Hematopoietic multipotent progenitor cell (in vitro differentiated cells): ENCODE measurements at places on chromosomes 11 and 22.

DNA sequence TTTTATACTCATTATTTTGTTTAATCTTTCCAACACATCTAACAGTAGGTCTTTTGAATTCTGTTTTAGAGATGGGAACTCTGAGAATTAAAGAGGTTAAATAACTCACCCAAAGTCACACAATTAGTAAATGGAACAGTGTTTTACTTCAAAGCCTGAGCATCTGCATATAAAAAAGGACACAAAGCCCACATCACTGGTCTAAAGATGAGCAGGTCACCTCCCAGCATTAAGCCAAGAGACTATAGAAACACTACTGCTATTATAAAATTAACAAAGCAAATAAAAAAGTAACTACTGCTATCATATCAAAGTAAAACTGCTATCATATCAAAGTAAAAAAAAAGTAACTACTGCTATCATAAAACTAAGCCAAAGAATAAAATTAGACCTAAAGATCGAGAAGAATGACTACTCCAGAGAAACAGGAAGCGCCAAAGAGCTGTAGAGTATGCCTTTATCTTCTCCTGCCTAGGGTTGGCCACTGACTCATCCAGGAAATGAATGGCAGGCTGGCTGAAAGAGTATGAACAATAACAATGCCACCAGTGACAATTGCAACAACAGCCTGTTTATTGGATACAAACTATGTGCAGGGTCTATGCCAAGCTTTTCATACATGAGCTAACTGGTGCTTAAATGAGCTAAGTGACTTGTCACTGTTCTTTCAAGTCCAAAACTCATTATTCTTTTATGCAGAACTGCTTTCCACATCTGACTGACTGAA is 1153.0 kb upstream of the TENM4 start:
- no peak for DNase-seq

GRCh38 chr11:71442880-71443279 is 5.3 kb downstream of the DHCR7 start:
- DNase-seq: no peak

GRCh38 chr11:114478001-114478410 is 38.7 kb downstream of the REXO2 start:
- DNase-seq: no peak

- DNase-seq: no peak
These were observed 78.4 kb downstream of the SIK3 start for GRCh38 chr11:117019871-117020270.

DNA sequence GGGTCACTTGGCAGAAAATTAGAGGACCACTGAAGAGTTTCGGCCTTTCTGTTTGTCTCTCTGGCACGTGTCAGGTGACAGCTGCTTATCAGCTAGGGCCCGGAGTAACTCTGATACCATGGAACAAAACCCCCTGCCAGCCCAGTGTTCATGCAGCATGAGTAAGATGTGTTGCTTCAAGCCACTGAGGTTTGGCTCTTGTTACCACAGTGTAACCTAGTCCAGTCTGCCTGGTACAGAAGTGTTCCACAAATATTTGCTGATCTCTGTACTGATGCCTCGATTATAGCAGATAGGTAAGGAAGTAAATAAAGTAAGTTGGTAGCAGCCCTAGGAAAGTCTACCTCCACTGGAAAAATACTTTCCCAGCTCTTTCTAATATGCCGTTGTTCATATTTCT is 20.5 kb upstream of the ETS1 start:
- no peak for DNase-seq

GRCh38 chr11:45543081-45543480 is 122.3 kb downstream of the CHST1 start:
- DNase-seq: no peak

- no peak for DNase-seq
These were observed 4.6 kb downstream of the ETS1 start for GRCh38 chr11:128582496-128583366.

DNA sequence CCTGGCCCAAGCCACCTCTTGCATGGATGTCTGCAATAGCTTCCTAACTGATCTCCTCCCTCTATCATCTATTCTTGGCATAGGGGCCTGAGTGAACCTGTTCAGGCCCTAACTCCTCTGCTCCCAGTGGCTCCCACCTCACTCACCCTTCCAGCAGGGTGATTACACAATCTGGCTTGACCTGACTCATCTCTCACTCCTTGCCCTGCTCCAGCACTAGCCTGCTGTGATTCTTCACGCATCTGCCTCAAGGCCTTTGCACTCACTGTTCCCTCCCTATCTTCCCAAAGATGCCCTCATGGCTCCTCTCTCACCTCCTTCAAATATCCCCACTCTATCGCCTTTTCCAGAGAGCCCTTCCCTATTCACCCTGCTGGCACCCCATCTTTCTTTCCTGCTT is 10.5 kb downstream of the SCN4B start:
- DNase-seq: no peak

DNA sequence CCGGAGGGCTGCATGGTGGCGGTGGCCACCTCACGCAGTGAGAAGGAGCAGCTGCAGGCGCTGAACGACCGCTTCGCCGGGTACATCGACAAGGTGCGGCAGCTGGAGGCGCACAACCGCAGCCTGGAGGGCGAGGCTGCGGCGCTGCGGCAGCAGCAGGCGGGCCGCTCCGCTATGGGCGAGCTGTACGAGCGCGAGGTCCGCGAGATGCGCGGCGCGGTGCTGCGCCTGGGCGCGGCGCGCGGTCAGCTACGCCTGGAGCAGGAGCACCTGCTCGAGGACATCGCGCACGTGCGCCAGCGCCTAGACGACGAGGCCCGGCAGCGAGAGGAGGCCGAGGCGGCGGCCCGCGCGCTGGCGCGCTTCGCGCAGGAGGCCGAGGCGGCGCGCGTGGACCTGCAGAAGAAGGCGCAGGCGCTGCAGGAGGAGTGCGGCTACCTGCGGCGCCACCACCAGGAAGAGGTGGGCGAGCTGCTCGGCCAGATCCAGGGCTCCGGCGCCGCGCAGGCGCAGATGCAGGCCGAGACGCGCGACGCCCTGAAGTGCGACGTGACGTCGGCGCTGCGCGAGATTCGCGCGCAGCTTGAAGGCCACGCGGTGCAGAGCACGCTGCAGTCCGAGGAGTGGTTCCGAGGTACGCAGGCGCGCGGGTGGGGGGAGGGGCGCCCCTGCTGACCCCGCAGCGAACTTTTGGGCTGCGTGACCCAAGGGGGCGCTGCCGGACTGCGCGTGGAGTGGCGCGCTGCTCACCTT is 670 bp downstream of the NEFH start:
- DNase-seq: peak; percentile 74

DNA sequence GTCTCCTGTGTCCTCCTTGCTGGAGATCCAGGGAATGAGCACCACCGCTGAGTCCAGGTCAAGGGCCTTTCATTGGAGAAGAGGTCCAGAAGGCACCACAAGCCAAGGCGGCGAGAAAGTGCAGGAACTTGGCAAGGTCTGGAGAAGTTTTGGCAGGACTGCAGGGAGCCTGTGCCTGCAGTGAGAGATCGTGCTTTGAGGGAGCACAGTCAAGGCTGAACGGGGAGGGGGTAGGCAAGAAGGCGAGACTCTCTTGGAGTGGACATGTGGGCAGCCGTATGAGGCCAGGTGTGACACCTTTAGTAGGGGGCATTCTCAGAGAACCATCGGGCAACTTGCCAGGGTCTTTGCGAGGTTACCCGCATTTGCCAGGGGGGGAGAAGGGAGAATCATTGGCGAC is 30.5 kb downstream of the LRRC10B start:
- DNase-seq: no peak

GRCh38 chr11:14114269-14114668 is 151.7 kb downstream of the SPON1 start:
- no peak for DNase-seq

DNA sequence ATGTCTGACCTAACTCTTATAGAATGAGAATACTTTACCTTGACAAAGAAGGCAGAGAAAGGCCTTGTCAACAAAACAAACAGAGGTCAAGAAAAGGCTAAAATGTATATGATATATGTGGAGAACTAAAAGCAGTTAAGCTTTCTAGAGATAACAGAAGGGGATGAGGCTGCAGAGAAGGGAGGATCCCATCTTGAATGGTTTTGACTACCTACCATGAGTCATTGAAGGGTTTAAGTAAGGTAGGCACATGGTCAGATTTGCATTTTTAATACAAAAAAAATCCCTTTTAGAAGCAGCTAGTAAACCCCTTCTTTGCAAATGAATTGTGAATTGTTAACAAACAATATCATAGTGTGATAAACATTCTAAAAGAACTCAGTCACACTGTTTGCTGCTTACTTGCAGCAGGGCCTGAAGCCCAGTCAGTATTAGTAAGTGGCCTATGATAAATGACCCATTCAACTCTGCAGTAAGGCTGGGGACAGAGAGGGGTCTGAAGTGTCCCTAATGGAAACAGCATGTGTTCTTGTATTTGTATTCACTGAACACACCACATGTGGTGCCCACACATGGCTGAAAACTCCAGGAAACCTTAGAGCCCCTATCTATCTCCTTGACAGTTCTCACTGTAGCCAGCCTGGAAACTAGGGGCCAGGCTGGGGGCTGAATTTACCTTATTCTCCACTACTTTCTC is 328.8 kb upstream of the PITPNB start:
- no peak for DNase-seq

DNA sequence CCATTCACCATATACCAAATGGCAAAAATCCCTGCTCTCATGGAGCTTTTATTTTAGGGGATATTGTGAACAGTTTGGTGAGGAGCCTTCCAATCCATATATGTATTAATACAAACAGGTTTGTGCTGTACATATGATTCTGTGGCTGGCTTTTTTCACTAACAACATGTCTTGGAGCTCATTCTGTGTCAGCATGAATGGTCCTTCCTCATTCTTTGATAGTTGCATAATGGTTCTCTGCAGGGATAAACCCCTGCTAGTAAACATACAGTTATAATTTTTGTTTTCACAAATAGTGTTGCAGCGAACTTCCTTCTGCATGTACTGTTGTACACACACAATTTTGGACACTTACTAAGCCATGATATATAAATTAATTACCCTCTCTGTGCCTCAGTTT is 8.3 kb downstream of the PRR5L start:
- DNase-seq: no peak

DNA sequence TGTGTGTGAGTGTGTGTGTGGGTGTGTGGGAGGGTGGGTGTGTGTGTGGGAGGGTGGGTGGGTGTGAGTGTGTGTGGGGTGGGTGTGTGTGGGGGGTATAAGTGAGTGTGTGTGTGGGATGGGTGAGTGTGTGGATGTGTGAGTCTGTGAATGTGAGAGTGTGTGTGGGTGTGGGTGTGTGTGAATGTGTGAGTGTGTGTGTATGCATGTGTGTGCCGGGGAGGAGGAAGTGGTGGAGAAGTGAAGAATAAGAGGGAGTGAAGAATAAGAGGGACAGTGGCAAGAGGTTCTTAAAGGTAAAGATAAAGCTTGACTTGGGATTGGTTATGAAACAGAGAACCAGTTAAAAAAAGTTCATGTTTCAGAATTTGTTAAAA is 54.0 kb downstream of the PRR5L start:
- DNase-seq: no peak

DNA sequence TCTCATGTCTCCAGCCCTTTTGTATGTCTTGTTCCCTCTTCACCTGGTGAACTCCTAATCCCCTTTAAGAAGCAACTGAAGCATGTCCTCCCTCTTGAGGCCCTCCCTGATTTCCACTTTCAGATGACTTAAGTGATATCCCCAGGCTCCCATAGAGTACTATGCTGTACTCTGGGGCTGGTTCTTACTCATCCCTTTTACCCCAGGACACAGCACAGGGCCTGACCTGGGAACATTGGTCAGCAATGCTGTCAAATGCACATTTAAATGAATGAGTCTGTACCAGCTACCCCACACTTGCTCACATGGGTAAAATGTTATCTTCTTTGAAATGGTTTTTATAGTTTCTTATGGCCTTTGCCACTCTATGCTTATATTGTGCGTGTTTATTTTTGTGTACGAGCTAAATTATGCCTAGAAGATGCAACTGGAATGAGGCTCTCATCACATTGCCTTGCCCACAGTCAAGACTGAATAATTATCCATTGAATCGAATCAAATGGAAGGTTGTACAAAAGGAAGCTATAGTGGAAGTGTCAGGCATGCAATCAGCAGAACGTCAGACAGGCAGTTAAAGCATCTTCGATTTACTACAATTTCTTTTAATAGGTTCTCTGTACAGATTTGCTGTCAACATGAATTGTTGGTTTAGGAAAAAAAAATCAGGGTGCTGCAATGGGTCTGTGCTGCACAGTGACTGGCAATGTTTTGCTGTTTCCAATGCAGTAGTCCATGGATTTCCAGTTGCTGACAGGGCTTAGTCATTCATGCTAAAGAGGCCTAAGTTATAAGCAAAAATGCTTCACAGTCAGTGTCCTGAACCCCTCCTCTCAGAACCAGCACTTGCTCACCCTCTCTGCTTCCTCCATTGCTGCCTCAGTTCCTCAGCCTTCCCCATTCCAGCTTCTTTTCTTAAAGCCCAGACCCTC is 79.5 kb downstream of the PARVA start:
- no peak for DNase-seq

GRCh38 chr11:3155691-3156258 is 9.3 kb downstream of the OSBPL5 start:
- DNase-seq: no peak

DNA sequence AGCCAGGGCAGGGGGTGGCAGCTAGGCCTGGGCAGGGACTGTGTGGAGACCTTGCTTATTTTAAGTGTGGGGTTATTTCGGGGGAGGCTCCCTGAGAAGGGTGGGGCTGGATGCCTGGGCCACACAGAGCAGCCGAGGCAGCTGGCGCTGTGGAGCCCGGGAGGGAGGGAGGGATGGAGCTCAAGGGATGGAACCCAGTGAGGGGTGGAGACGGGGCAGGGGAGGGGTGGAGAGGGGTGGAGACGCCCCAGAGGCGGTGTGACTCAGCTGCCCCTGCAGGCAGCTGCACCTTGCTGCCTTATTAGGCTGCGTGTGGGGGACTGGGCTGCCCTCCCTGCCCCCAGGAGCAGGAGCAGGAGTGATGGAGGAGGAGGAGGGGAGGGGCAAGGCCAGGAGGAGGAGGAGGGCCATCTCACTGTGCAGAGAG is 9.8 kb upstream of the TSSC4 start:
- no peak for DNase-seq

DNA sequence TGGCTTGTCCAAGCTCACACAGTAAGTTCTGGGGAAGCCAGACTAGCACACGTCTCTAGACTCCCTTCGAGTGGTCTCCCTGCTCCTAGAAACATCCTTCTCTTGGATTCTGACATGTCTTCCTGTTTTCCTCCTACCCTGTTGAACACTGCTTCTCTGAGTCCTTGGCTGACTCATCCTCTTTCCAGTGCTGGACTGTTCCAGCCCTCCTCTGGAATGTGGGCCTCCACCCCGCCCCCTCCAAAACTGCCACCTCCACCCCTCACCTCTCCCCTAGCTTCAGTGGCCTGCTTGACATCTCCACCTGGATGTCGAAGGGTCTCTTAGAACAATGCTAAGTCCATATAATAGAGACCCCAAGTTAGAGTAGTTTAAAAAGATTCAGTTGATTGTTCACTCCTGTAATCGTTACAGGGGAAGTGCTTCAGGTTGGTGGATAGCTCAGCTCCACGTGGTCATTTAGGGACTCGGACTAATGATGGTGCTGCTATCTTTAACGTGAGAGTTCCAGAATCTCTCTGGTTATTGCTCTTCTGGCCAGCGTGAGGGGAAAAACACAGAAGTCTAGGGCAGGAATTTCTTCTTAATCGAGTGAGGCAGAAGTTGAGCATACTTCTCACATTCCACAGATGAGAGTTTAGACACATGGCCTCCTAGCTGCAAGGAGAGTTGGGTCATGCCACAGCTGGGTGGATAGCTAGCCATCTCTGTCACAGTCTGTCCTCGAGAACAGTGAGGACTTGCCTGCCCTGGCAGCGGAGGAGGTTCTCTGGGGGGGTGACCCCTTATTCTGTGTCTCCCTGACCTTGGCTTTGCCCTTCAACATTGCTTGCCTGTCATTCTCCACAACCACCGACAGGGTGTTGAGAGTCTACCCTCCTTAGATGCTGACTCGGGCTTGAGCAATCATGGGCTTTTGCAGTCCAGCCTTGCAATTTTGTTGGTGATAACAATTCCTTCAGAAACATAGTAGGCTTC is 4.7 kb upstream of the C11orf96 start:
- DNase-seq: no peak
